T-helper 1 cell treated with Interleukin-12 subunit alpha and Interleukin-12 subunit beta and Interleukin-4 antibody, amounts not matched to agents 30 ng/mL and 1 ng/mL, for 36 hours (primary cell): ENCODE measurements at places on chromosomes 2 and 18. TPM values are rescaled to one million over a fixed set of nuclear protein-coding genes. Genes with fewer than 3 reads are reported as not detected.

TSPYL6 gene
- not detected in 2 replicates for total RNA-seq

ZNF407 gene
- 23.5 and 24.3 TPM in 2 replicates for total RNA-seq

ITGB1BP1 gene
- 108 and 114 TPM in 2 replicates for total RNA-seq

WIPF1 gene
- total RNA-seq = 587 and 588 TPM in 2 replicates

NR4A2 gene
- total RNA-seq = 5.5 TPM in 2 replicates

TCF23 gene
- 0.05 TPM in 2 replicates for total RNA-seq

EFHD1 gene
- total RNA-seq = 0.86 and 1.3 TPM in 2 replicates

CHST9 gene
- total RNA-seq = not detected in 2 replicates

SKOR2 gene
- total RNA-seq = not detected in 2 replicates

VWC2L gene
- total RNA-seq = not detected in 2 replicates

ANKRD30B gene
- total RNA-seq = not detected in 2 replicates

CIB4 gene
- total RNA-seq = not detected in 2 replicates

TEKT4 gene
- total RNA-seq = 0.39 and 0.64 TPM in 2 replicates

STON1 gene
- 1.5 and 1.6 TPM in 2 replicates for total RNA-seq

STARD6 gene
- 0.27 TPM in 1 of 2 replicates, not detected in the other for total RNA-seq

CD302 gene
- 0.34 and 0.46 TPM in 2 replicates for total RNA-seq

REG1B gene
- total RNA-seq = not detected in 2 replicates

AGXT gene
- total RNA-seq = not detected in 2 replicates

SNTG2 gene
- not detected in 2 replicates for total RNA-seq

NIF3L1 gene
- 26.1 and 27.8 TPM in 2 replicates for total RNA-seq

IL18R1 gene
- total RNA-seq = 83.8 and 83.9 TPM in 2 replicates

GALNT14 gene
- 0.17 and 0.27 TPM in 2 replicates for total RNA-seq

ELP2 gene
- total RNA-seq = 68.9 and 73.4 TPM in 2 replicates

MYO5B gene
- 0.27 and 0.85 TPM in 2 replicates for total RNA-seq

NPPC gene
- total RNA-seq = not detected in 2 replicates

SNORC gene
- 1.2 TPM in 2 replicates for total RNA-seq
